Amniotic stem cell (primary cell): ENCODE measurements at places on chromosomes 1 and 21.

DNA sequence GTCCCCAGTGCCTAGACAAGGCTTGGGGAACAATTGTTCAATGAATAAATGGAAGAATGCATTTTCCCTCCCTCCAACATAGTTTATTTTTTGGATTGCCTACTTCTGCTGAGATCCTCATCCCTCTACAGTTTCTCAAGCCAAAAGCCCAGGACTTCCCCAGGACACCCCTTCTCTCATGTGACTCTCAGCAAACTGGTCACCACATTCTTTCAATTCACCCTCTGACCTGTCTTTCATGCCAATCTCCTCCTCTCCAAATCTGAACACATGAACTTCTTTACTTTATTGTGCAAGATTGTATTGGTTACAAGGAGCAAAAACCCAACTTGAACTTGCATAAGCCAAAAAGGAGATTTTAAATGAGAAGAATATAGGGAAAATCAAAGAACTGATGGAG lies 103.2 kb upstream of the JUN start:
- DNase-seq: no peak

DNA sequence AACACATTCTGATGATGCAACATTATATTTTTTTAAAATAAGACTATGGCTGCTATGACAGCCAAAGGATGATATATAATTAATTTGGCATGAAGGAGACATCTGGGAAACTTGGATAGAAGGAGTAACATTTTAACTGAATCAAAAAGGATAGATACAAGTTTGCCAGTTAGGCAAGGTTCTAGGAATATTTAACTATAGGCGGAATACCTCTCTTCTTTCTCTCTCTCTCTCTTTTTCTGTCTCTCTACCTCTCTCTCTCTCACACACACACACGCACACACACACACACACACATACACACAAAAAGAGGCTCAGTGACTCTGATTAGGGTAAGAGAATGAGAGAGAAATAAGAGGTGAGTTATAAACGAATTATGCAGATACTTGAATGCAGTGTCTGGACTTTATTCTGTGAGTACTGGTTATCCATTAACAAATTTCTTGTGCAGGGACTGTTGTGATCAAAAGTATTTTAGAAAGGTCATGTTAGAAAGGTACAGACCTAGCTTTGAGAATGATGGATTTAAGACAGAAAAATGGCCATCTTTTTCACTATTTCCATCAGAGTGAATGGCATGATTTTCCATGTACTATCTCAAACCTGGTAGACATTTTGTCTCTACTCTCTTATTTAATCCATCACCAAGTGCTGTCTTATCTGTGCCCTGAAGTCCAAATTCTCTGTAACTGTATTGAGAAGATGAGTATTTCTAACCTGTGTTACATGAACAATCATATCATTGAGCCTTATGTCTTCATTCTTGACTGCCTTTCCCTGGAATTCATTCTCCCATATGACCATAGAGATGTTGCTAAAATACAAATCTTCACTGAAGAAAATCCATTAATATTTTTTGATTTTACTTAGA lies 1106.9 kb upstream of the ADGRL4 start:
- DNase-seq: no peak

DNA sequence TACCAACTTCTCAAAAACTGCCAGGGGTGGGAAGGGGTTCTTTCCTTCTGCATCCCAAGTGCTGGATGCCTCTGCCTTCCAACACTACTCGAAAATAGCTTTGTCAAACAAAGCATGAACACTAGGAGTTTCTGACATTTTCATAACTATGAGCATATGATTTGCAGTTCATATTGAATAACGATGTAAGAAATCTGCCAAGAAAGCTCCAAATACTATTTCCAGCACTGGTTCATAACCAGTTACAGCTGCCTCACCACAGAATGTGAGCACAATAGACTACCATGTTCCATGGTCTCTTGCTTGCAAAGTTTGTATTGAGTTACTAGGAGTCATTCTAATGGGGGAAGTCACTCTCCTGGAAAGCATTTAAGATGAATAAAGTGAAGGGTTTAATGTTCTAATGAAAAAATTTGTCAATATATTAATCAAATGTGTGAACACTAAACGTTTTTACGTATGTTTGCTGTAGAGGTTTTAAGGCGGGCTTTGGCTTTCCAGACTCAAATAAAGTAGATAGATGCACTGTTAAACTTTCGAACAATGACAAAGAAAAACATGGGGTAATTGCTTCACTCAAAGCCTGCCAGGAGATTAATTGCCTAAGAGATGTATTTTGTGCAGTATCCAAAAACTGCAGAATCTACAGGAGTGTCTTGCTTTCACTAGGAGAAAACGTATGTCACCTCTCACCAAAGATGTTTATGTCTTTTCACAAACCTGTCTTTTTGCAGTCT lies 78.6 kb upstream of the UBE2U start:
- DNase-seq: no peak

DNA sequence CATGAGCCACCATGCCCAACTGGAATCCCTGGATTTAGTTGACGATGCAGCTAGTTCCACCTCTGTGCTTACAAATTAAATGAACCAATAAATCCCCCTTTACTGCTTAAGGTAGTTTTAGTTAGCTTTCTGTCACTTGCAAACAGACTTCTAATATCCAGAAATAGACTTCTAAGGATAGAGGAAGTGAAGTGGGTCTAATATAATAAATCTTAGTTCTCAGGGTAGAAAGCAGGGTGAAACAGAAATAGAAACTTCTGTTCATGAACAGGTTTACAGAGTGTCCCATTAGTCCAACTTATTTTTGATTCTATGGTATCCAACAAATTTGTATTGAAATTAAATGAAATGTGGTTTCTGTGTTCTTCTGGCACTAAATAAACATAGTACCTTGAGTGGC lies 20.1 kb downstream of the BCAS2 start:
- no peak for DNase-seq

DNA sequence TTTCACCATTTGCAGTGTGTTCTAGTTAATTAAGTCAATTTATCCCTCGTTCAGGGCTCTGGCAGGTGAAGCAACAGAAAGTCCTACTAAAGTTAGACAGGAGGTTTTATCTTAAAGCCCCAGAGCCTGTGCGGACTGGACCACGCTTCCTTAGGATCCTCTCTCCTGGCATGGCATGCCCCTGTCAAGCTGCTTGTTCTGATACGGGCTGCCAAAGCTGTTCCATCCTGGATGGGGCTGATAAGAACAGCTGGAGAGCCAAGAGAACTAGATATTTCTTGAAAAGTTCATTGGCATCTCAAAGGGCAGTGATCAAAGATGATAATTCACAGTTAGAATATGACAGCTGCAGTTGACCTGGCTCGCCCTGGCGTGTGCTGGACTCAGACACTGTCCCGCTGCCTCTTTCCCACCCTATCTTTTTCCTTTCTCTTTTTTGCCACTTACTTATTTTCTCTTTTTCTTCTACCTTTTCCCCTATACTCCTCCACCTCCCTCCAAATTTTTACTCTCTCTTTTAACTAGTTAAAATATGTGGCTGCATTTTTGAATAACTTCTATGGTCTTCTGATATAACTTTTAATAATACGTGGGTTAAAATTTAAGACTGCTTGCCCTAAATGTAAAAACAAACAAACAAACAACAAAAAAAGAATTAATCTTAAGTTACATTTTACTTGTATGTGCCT lies 96.7 kb downstream of the ABCA4 start:
- DNase-seq: no peak

DNA sequence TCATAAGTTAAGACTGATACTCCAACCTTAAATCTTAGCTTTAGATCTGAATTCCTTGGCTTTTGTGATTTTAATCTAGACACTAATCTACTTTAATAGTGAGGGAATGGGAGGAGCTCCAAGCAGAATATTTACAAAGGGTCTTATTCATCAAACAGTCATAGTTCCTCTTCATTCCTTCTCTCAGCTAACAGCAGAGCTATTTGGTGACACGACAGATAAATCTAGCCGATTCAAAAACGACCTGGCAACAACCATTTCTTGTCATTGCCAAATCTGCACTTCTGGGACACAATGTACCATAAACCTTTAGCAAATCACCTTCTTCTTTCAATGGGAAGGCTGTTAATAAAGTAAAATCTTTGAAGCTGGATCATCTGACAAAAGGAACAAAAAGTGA lies 52.8 kb upstream of the FOXD3 start:
- no peak for DNase-seq

- no peak for DNase-seq
These were observed 5.4 kb downstream of the MTHFR start for GRCh38 chr1:11800391-11800755.

- no peak for DNase-seq
These were observed 31.8 kb downstream of the ZNF496 start for GRCh38 chr1:247299723-247300381.

- no peak for DNase-seq
These were observed 411.2 kb downstream of the MATN1 start for GRCh38 chr1:30312226-30312625.

GRCh38 chr1:170885551-170885950 lies 49.8 kb upstream of the MROH9 start:
- DNase-seq: no peak

- no peak for DNase-seq
These were observed 2.2 kb downstream of the NRIP1 start for GRCh38 chr21:15062606-15062965.

GRCh38 chr1:196319301-196319700 lies 288.9 kb downstream of the KCNT2 start:
- no peak for DNase-seq

DNA sequence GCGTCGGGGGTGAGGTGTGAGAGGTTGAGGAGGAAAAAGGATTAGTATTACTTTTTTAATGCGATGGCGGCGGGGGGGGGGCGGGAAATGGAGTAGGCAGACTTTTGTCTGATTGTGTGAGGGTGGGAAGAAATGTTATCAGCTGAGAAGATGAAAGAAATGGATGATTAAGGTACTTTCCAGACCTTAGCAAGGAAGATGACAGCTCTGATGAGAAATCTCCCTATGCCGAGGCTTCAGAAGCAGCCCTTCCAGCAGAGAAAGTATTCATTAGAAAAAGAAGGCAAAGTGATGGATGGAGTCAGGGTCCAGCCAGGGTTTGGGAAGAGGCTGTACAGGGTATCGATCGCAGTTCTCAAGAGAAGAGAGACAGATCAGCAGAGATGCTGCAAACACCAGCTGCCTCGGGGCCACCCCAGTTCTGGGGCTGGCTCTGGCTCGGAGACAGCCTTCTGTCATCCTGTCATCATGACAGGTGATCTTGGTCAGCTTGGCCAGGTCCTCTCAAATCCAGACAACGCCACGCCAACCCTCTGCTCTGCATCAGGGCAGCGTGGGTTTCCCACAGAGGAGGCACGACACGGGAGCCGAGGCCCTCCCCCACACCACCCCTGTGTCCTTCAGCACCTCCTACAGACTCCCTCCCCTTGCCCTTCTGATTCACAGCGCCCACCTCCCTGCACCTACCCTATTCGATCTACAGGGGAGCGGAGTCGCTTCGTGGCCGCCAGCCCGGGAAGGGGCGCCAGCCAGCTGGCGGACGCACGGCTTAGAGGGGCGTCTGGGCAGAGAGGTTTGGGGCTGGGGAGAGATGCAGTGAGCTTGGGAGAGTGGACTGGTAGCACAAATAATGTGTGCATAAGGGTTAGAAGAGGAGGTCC lies 674 bp upstream of the ATXN7L2 start:
- no peak for DNase-seq

- DNase-seq: no peak
These were observed 294.4 kb downstream of the PLPP3 start for GRCh38 chr1:56284928-56285327.
